NCI-H446 treated with DMSO at 0.1 percent for 48 hours (cell line): ENCODE measurements at places on chromosomes 11 and 22.

GRCh38 chr11:88061111-88061510, 114.1 kb downstream of the RAB38 start:
- DNase-seq: no peak

GRCh38 chr22:39204216-39204615, 40.6 kb downstream of the PDGFB start:
- no peak for DNase-seq

GRCh38 chr22:36763576-36763975, 12.3 kb downstream of the IFT27 start:
- no peak for DNase-seq

- no peak for DNase-seq
Observed at GRCh38 chr11:1968454-1969002, 21.4 kb downstream of the MRPL23 start.

GRCh38 chr22:45932071-45932470, 44.9 kb downstream of the WNT7B start:
- no peak for DNase-seq

DNA sequence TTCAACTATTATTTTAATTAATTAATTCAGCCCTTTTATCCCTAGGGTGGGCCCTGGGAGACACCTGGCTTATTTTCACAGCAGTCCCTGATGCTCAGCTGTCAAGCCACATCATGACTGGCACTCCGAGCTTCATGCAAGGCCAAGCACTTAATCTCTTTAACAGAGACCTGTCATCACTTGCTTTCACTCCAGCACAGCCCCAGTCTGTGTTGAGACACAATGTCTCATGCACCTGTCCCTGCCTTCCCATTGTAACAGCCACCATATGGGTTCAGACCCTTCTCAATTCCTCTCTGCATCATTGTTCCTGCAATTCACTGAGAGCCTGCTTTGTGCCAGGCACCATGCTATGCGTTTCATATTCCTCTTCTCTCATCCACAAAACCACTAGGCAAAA, 222.2 kb upstream of the TENM4 start:
- no peak for DNase-seq

DNA sequence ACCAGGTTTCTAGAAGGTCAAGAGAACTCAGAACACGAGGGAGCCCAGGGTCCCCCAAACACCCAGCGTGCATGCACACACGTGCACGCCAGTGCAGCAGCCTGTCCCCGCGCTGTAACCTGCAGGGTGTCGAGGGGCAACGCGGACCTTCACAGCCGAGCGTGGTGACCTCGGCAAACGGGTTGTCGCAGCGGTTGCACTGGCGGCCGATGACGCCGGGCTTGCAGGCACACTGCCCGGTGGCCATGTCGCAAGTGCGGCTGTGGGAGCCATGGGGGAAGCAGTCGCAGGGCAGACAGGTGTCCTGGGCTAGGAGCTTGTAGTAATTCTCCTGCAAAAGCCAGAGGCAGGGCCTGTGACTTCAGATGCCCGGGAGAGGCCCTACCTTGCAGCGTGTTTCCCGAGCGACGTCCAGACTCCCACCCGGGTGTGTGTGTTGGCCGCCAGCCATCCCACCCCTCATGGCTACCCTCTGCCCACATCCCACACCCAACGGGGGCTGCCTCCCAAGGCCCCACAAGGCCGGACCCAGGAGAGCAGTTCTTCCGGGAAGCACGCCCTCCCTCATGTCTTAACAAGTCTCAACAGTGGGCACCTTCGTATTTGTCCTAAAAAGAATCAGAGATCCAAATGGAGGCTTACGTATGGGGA, 56.1 kb downstream of the TRMU start:
- no peak for DNase-seq

DNA sequence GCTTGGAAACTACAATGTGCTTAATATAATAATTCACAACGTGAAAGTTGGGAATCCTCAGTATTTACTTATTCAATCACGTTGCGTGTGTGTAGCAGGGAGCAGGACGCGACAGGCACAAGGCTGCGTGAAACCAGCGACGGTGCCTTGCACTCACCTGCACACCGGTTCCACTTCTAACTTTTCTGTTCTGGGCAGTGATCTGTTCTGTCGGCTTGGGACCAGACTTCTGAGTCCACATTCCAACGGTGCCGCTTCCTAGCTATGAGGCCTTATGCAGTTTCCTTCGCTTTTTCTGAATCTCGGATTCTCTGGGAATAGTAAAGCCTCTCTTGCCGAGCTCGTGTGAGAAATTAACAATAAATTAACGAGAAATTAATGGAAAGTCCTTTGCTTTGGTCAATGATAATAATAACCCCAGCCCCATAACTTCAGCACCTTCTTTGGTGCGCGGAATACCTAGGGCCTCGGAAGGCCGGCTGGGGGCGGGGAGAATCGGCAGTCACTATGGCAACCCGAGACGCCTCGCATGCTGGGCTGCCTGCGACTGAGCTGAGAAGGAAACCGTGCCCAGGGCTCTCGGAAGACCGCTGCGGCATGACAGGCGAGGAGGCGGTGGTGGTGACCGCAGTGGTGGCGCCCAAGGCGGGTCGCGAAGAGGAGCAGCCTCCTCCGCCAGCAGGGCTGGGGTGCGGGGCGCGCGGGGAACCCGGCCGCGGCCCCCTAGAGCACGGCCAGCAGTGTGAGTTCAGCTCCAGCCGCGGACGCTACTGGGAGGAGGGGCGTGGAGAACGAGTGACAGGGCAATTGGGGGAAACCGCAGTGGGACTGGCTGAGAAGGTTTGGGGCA, at the start of gene C11orf97:
Gene C11orf97 (plus strand): TSS at position 530 of the 850 bp plus-strand sequence. CDS start 68 bp downstream, at position 598.
- no peak for DNase-seq

DNA sequence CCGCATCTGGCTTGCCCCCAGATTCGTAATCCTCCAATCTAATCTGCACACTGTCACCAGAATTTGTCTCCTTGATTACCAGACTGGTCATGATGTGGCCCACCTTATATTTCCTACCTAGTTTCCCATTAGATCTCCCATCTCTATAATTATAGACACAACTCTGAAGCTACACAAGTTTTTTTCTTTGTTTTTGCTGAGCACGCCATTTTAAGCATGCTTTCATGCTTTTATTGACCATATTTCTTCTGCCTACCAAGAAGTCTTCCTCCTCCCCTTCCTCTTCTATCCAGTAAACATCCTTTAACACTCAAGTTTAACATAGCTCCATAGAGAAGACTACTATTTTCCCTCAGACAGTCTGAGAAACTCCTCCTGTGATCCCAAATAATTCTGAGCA, 24.3 kb upstream of the DEPDC7 start:
- DNase-seq: no peak
